ENCODE measurements at places on chromosomes 16 and 17.
A peak's percentile ranks its signal among the peaks of the same experiment; 100 is the strongest.

- no peak for DNase-seq
Observed at GRCh38 chr17:42438600-42439567, 15.8 kb upstream of the CAVIN1 start.

- no peak for DNase-seq
Observed at GRCh38 chr16:17691899-17692176, 221.1 kb upstream of the XYLT1 start.

- DNase-seq = no peak
Observed at GRCh38 chr17:31499771-31500554, 108.5 kb downstream of the RAB11FIP4 start.

- DNase-seq = no peak
Observed at GRCh38 chr17:48052956-48053757, 5.0 kb downstream of the NFE2L1 start.

GRCh38 chr17:49224198-49224996, 6.2 kb downstream of the PHOSPHO1 start:
- DNase-seq = peak; percentile 65

DNA sequence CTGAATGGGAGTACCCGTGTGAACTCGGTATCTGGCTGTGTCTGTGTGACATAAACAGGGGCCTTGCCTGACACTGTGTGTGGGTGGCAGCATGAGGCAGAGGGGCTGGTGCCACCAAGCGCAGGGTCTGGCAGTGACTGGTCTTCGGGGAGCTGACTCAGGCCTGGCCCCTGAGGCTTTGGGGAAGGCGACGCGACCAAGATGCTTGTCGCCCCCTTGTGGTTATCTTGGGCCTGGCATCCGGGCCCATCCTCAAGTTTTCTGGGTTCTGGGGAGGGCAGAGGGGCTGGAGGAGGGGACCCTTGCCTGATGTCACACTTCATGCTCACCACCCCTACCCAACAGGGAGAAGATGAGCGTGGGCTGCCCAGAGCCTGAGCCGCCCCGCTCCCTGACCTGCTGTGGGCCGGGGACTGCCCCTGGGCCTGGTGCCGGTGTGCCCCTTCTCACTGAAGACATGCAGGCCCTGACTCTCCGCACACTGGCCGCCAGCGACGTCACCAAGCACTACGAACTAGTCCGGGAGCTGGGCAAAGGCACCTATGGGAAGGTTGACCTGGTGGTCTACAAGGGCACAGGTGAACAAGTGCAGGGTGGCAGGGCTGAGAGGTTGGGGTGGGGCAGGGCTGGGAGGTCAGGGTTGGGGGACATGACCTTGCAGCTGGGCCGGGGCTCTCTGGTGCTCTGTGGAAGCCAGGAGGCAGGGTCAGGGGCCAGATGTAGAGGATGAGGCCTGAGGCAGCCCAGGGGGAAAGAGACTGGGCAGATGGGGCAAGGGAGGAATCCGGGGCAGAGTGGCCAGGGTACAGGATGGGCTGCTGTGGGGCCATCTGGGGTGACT, 24.9 kb downstream of the SBK1 start:
- DNase-seq = peak; percentile 77

GRCh38 chr16:3431779-3432219, 11.5 kb downstream of the ZNF597 start:
- peak; percentile 46 for DNase-seq

DNA sequence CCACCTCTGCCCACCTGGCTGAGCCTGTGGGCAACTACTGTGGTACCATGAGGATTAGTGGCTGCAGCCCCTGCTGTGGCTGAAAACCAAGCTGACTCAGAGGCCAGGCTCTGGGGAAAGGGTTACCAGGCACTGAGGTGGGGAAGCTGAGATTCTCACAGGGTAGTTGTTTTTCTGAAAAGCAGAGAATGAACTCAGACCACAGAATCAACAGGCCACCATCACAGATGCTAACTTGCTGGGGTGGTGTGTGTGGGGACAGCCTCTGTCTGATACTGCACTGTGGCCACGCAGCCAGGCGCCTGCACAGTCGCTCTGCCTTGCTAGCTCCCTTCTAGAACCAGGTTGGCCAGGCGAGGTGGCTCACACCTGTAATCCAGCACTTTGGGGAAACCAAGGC, 28.8 kb downstream of the NPLOC4 start:
- no peak for DNase-seq

DNA sequence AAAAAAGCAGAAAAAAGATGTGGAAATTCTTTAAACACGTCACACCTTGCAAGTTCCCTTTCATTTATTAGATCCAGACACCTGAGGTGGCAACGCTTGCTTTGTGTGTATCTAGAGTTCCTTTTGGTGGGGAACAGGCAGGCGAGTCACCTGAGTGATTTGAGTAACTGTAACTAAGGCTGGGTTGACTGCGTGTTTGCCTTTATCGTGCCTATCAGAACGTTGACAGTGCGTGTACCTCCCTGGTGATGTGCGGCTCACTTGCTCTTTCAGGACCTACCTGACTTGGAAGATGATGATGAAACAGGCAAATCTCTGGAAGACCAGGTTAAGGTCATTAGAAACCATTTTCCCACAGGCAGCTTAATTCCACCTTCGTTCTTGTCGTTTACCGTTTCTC, 12.5 kb downstream of the TAF1C start:
- no peak for DNase-seq

- no peak for DNase-seq
Observed at GRCh38 chr16:73064212-73064993, 16.5 kb upstream of the ZFHX3 start.

All from stimulated activated naive CD8-positive, alpha-beta T cell treated with anti-CD3 and anti-CD28 coated beads, Interleukin-15, amount 100 ng/mL, for 72 hours (primary cell).